ENCODE measurements at places on chromosomes 2 and 18. TPM values are rescaled to one million over a fixed set of nuclear protein-coding genes. Genes with fewer than 3 reads are reported as not detected.

- DNase-seq, result no peak
These were observed 70.1 kb downstream of the BOLA3 start for GRCh38 chr2:74077636-74078035.

DNA sequence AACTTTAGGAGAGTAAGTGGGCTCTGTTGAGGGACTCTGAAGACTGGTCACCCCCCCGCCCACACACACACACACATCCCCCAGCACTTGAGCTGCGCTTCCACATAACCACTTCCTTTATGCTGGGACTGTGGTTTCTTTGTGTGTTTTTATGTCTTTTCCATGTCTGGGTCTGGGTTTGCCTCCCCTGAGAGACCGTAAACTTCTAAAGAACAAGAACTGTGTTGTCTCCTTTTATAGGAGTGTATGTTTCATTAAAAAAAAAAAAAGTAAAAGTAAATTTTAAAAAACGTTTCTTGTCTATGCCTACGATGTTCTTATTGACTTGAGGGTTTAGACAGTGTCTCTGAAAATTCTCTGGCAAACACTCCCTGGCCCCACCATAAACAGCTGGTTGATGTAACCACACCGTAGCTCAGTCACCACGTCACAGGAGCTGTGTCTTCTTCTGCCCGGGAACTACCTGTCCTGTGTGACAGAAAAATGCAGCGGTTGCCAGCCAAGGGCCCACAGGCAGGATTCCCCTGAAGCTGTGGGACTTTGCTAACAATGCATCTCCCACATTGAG lies 68.0 kb downstream of the KLHL29 start:
- no peak for DNase-seq

DNA sequence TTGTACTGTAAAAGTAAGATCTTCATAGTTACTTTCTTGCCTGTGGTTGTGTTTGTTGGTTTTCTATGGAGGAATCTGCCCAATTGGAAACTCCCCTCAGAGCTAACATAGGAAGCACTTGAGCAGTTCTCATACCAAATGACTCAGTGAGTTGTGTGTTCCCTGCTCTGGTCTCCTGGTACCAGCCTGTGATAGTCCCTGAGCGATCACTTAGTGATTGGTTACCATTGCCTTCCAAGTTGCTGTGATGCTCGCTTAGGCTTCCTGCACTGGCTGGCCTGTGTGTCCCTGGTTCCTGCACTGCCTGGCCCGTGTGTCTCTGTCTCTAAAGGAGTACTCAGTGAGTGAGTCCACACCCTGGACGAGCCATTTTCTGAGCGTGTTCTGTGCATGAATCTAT lies 133.0 kb downstream of the MAP4K4 start:
- no peak for DNase-seq

DNA sequence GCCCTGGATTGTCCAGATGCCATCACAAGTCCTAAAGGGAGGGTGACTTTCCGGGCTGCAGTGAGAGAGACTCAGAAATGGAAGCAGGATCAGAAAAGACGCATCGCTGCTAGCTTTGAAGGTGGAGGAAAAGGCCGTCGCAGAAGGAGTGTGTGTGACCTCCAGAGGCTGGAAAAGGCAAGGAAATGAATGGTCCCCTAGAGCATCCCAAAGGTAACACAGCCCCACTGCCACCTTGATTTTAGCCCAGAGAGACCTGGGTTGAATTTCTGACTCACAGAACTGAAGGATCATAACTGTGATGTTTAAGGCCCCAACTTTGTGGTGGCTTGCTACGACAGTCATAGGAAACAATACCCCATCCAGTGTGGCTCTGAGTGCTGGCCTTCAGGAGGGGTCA lies 8.6 kb upstream of the NCK2 start:
- DNase-seq, result no peak

DNA sequence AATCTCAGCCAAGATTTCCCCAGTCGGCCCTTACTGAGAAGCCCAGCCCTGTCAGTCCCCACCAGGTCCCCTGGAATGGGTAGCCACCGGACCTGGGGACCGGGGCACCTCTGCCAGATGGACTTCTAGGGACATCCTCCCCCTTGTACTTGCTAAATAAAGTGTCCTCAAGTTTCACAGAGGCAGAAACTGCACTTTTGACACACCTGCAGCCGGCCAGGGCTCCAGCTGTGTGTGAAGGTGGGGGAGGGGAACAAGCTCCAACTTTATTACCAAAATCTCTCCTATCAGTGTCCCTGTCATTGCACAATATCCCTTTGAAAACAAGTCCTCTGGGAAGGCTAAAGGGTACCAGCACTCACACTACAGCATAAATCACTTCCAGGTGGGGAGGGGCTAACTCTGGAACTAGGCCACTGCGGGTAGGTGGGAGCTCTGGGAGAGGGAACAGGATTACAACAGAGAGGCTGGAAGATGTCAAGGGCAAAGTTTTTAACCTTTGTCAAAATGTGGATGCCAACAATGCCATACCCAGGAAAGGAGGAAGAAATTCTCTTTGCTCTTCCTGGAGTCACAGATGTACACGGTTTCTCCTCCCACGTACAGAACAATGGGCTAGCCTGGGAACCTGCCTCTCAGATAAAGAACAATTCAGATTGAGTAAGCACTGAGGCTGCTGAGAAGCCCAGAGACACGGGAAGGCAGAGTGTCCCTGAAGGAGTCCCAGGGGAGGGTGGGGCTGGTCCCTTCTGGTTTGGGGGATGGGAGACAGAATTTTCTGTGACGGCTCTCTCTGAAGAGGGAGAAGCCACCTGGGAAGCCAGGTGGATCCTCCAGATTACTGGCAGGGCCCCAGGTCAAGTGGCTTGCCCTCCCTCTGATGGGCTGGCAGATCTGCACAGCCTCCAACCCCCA lies 11.0 kb downstream of the SDC1 start:
- no peak for DNase-seq

RAPGEF4 gene
- polyA plus RNA-seq, result 12.1 TPM

GLS gene
- polyA plus RNA-seq, result 315 TPM
